IPS DF 6.9 (cell line): ENCODE measurements at places on chromosomes 5 and 9.

- DNase-seq = no peak
Observed at GRCh38 chr9:60546406-60546805, 367.8 kb upstream of the SPATA31A5 start.

GRCh38 chr9:68437785-68438184 lies 81.4 kb downstream of the PGM5 start:
- no peak for DNase-seq

- DNase-seq = no peak
Observed at GRCh38 chr9:130925050-130925678, 13.9 kb downstream of the FIBCD1 start.

- no peak for DNase-seq
Observed at GRCh38 chr5:122375801-122376200, 63.8 kb downstream of the SNCAIP start.

GRCh38 chr5:152388610-152389009 lies 16.5 kb downstream of the NMUR2 start:
- peak; percentile 9 for DNase-seq

DNA sequence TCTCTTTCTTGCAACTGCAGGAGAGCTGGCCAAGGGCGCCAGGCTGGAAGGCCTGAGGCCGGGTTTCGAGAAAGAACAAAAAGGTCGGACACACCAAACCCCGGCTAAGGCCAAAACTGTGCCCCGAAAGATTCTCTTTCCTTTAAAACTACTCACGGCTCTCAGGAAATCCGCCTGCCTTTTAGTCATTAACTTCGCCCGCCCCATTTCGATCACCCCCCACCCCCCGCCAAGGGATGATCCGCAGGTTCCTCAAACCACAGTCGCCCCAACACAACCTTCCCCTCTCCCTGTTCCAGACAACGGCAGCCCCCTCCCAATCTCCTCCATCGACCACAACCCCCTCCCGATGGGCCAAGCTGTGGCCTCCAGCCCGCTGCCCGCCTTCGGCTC lies 536 bp downstream of the FEM1C start:
- no peak for DNase-seq

- no peak for DNase-seq
Observed at GRCh38 chr5:134246771-134247427, 21.0 kb upstream of the PPP2CA start.

DNA sequence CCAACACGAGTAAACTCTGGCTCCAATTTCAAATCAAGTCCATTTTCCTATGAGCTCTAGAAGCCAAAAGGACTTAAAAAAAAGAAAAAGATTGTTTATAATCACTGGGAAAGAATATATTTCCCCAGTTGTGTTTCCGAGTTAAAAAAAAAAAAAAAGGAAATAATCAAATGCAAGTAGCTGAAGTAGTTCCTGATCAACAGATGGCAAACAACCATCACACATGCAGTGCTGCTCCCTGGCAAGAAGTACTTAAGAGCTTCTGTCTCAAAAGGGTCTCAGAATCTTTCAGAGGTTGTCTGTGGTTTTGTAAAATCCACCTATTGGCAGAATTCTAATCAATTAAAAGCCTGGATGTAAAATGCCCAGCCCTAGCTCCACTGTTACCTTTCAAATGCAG lies 387.9 kb downstream of the RAB3C start:
- DNase-seq = no peak

- no peak for DNase-seq
Observed at GRCh38 chr5:116494784-116495450, 79.7 kb downstream of the SEMA6A start.

GRCh38 chr5:138955671-138956295 lies 80.6 kb upstream of the LRRTM2 start:
- DNase-seq = no peak

GRCh38 chr5:35438288-35438687 lies 179.4 kb upstream of the SPEF2 start:
- DNase-seq = no peak

DNA sequence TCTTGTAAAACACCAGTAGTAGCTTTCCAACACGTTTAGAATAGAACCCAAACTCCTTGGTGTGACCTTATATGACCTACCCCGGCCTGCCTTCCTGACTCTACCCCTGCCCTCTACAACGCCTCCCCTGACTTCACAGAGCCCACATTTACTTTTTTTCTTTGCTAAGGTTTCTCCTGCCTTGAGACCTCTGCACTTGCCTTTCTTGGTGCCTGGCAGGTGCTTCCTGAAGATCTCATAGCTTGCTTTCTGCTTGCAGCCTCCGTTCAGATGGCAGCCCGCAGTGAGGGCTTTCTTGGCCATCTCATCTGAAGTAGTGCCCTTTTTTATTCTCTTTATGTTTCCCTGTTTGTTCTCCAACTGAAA lies 24.3 kb downstream of the NUP214 start:
- no peak for DNase-seq

DNA sequence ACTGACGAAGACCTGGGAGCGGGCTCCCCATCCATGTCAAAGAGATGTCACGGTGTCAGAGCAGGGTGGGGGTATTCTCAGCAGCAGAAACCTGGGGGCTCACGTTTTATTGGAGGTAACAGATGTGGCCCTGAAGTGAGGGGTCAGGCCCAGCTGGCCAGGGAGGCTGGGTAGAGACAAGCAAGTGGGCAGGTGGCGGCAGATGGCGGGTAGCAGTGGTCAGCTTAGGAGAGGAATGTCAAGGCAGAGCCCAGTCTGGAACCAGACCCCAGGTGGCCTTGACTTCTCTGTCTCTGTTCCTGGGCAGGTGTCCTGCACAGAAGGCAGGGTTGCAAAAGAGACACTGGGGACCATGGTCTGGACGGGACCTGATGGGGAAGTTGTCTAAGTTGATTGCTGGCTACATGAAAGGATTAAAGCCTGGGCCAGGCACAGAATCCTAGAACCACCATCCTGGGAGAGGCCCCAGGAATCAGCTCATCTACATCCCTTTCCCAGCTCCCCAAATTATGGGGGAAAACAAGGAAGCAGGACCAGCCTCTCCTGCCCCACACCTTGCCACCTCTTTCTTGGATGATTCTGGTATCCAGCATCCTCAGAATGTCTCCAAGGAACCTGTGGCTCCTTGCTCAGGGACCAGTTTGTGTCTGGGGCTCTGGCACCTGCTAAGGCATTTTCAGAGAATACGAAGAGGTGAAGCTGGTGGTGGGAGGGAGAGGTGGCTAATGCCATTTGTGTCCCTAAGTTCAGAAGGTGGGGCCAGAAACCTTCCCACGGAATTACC lies 72.5 kb downstream of the AMBP start:
- no peak for DNase-seq

DNA sequence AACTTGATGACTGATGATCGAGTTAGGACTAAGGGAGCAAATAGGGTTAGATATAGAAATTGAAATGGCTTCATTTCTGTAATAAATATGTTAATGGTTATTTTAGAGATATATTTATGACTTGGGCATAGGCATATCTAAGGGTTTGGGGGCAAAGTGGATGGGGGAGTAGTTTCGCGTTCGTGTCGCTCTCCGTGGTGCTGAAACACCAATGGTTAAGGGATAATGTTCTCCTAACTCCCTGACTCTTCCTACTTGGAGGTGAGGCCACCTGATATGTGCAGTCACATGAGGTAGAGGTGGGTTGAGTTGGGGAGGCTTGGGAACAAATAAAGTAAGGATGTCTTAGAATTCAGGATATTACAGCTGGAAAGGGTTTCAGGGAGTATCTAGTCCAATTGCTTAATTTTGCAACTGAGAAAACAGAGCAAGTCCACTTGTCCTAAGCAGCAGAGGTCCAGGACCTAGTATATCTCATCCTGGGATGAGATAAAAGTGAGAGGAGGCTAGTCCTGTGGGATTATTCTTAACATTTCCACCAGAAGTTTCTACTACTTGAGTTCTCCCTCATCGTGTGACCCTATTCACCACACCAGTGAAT lies 44.0 kb upstream of the MAP1B start:
- no peak for DNase-seq

DNA sequence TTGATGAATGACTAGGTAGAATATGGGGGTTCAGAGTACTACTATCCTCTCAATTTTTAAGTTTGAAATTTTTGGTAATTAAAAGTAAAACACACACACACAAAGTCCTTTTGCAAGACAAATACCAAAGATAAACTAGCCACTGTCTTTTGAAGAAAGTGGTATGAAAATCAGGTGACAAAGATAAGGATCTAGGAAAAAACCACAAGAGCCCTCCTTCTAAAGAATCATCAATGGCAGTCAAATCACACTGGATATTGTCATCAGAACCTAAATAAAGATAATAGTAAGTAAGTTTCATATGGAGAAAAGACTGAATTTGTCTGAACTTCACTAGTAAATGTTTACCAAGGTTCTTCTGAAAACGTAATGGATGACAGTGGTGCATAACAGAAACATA lies 30.5 kb upstream of the HK3 start:
- DNase-seq = no peak

GRCh38 chr9:137462986-137463930 lies 4.1 kb upstream of the NSMF start:
- no peak for DNase-seq

DNA sequence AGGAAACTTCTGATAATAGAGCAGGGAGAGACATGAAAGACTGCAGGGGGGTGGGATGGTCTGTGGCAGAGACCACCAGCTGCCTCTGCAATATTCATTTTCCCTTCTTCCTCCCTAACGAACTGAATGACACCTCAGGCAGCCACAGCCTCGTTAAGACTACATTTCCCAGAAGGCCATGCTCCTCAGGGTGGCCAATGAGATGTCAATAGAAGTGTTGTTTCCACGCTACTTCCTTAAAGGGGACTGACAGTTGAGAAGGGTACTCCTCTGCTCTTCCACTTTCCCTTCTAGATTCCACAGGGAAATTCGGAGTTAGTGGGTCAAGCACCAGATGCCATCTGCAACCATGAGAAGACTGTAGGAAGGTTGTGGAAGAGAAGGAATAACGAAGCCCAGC lies 52.0 kb upstream of the DAPK1 start:
- no peak for DNase-seq

DNA sequence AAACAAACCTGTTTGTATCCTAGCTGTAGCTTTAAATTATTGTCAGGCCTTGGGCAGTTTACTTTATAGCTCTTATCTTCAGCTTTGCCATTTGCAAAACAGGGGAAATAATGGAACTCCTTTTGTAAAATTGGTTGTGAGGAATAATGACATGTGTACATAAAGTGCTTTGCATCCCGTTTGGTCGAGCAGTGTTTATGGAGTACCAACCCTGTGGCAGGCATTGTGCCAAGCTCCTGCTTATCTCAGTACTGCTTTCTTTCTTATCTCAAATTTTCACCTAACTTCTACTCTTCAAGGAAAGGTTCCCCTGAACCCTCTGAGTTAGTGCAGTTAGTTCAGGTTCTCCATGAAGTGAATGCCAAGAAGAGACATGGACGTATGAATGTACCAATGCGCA lies 9.4 kb upstream of the TENT2 start:
- no peak for DNase-seq

- no peak for DNase-seq
Observed at GRCh38 chr9:68747043-68747533, 42.0 kb downstream of the PIP5K1B start.

DNA sequence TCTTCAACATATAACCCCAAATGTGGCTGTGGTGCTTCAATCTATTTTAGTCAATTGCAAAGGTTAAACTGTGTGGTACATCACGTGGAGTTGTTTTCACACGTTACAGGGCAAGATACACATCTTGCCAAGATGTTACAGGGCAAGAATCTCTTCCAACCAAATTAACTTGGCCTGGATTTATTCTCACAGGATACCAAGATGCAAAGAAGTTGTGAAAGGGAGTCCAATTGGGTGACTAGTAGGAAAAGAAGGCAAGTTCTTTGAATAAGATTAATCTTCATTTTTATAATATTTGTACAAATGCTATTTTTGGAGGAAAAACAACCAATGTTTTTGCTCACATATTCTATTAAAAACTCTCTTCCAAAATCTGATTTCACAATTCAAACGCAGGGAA lies 4.8 kb upstream of the IFNA8 start:
- DNase-seq = no peak

DNA sequence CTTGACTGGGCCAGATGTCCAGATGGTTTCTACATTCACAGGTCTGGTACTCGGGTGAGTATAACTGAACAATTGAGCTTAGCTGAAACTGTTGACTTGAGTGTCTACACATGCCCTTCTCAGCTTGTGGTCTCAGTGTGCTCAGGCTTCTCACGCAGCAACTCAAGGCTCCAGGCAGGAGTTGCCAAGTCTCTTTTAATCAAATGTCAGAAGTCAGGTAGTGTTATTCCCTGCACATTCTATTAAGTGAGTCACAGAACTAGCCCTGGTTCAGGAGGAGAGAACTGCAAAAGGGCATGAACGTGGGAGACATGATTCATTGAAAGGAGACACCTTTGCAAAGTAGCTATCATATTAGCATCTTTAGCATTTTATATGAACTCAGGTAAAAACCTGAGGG lies 199.3 kb upstream of the ACTBL2 start:
- DNase-seq = no peak

GRCh38 chr5:60533789-60534188 lies 166.2 kb downstream of the DEPDC1B start:
- DNase-seq = no peak

DNA sequence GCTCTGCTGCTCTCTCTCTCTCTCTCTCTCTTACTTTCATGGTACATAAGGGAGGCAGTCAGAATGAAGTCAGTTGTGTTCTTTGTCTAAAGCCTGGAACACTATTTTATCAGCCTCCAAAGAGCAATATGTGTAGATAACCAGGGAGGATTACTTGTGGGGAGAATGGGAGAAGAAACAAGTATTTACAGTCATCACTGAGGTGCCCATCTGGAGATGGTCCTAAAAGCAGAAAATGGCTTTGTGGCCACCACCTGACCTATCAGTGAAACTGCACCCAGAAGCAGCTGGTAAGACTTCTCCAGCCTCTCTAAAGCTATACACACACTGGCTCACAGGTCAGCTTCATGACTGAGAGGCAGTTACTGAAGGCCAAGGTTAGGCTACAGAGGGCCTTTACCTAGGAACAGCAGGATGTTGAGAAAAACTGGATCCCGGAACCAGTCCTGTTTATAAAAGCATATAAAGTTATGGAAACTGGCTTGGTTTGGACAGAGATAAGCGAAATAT lies 75.1 kb downstream of the MRPS27 start:
- no peak for DNase-seq

GRCh38 chr9:85577353-85577952 lies 164.3 kb downstream of the AGTPBP1 start:
- no peak for DNase-seq

DNA sequence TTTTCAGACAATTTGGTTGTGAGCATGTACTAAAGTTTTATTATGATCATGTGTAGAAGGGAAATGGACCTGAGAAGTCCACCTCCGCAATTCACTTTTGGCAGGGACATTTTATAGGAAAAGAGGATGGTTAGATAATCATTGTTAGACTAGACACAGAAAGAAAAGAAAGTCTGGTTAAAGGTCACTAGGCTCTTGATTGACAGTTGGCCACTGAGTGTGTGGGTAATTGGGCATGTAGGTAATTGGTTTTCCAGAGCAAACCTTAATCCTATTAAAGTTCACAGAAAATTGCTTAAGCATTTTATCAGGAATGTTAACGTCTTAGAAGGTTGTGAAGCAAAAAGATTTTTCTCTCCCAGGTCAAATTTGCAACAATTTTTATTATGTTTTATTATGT lies 158.5 kb upstream of the CLINT1 start:
- DNase-seq = no peak

- DNase-seq = no peak
Observed at GRCh38 chr5:93676704-93677103, 64.7 kb downstream of the POU5F2 start.
